Dorsolateral prefrontal cortex (tissue), 122 donors: ENCODE measurements at places on chromosomes 3 and 15. TPM values are rescaled to one million over a fixed set of nuclear protein-coding genes. Genes with fewer than 3 reads are reported as not detected.

DNA sequence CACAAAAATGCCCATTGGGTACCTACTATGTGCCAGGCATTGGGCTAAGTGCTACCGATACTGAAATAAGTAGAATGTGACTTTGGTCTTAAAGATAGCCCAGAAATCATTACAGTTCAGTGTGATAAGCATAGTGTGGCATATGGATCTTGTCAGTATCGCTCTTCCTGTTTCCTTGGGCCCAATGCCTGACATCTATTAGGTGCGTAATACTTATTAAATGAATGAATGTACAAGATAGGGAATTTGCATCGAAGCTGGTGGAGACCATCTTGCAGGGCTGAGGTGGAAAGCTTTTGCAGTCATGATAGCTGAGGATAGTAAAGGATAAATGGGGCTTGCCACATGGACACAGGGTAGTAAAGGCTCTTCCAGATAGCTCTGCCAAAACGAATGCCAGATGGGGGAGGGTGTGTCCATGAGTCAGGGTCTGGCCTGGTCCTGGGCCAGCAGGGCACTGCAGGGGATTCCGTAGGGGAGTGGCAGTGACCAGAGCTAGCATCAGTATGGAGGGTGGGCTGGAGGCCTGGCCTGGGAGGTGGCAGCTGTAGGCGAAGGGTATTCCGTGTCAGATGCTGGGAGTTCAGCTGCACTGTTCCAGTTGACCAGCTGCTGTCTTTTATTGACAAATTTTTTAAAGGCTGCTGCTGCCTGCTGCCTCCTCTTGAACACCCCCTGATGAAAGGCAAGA, 23.5 kb downstream of the TSEN2 start:
- no peak for DNase-seq

DNA sequence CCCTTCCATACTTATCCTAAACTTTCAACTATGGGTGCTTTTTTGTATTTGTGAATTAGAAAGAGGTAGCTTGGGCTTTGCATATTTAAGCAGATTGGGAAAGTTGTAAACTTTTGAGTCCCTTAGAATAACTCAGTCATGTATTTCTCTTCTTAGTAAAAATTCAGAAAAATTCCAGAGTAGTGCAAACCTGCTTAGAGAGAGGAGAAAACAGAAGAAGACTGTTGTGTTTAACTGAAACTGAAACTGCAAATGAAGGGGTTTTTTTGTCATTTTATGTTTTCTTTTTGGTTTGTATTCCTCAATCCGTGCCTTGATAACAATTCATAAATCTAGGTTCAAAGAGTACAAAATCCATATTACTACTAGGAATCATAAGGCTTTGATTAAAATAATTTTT, 31.3 kb downstream of the CD200 start:
- DNase-seq = no peak

- no peak for DNase-seq
Observed at GRCh38 chr15:63484433-63485186, 19.8 kb upstream of the USP3 start.

DNA sequence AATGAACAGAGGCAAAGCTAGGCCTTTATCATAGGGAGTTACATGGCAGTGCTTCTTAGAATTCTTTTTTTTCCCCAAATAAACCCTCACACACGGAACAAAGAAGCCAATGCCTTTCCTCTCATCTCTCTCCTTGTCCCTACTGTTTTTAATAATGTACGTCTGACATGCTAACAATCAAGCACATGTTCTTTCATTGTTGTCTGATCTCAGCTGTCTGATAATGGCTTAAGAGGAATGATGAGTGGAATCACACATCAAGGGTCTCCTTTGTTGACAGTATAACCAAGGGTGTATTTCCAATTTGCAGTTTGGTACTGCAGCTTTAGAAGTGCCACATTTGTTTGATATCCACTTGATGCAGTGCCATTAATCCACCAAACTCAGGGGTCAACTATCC, 34.8 kb upstream of the EPHA3 start:
- DNase-seq = no peak

DNA sequence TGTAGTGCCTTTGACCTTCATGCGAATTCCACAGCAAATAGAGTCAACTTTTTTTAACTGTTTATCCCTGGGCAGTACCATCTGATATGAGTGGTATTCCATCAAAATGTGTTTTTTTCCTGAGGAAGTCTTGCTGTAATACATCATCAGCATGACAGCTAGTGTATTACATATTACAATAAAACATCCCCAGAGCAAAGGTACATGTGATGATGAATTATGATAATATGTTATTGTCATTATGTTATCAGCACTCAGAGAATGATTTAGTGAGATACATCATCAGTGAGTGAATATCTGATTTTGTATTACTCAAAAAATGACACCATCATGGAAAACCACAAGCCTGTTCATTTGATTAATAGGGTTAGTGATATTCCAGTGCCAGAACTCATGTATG, 69.7 kb upstream of the ARL6 start:
- no peak for DNase-seq

GRCh38 chr3:21256932-21257331, 494.1 kb downstream of the ZNF385D start:
- no peak for DNase-seq

DNA sequence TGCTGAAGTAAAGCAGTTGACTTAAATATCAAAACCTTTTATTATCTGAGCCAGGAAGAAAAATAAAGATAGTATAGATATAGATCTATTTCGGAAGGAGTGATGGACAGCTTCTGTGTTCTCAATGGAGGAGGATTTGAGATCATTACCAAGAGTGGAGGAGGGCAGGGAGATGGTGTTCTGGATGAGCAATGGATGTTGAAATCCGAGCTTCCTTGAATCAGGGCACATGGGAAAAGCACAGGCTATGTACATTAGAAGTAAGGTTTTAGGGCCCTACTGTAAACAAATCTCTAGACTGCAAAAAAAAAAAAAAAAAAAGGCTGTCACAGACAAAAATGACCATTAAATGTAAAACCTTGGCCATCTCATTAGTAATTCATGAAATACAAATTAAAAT, 43.2 kb downstream of the GTPBP8 start:
- no peak for DNase-seq

- DNase-seq = no peak
Observed at GRCh38 chr15:93803421-93804152, 427.8 kb upstream of the MCTP2 start.

DNA sequence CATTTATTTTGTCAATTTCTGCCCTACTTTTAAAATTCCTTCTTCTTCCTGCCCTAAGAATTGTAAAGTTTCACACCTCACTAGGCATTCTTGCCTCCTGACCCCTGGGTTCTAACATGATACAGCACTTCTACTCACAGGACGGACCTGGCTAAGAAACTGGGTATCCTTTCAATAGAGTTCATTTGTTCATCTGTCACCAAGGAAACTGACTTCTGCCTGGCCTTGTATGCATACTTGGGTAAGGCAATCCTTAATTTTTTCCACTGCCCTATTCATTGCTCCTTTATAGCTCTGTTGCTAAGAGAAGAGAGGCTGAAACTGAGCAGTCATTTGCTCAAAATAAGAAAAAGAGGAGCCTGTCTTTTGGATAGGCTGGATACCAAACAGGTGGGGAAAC, 3.3 kb downstream of the RGMA start:
- no peak for DNase-seq

DNA sequence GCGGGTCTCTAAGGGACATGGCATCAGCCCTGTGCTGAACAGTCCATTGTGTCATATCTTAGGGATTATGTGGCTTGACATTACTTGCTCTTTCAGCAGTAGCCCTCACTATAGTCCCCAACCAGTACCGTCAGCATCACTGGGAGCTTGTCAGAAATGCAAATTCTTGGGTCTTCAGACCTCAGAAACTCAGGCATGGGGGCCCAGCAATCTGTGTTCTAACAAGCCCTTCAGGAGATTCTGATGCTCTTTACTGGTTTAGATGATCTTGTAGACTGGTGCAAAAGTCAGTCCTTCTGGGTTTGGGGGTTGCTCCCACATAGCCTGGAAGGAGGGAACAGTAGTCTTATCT, 39.0 kb upstream of the TRAK1 start:
- no peak for DNase-seq

- no peak for DNase-seq
Observed at GRCh38 chr15:47349179-47349578, 368.1 kb upstream of the SEMA6D start.

DNA sequence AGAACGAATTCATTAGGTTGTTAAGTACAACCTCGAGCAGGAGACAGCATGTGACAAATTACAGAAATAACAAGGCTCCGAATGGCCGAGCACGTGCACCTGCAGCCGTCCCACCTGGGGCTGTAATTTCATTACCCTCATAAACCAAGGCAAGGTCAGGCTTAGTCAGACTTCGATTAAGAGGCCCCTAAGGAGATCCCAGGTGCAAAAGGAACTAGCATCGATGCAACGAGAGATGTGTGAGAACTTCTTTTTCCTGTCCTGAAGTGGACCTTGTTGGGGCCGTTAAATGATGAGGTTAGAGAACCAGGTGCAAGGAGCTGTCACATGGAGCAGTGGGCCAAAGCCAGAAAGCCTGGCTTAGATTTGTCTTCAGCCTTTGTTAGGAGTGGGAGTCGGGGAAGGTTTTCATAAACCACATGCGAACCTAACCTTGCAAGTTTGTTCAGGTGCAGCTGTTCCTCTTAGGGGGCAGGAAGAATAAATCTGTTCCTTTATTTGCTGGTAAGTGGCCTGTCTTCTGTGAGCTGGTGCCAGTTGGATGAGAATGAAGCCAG, 559.9 kb upstream of the MCTP2 start:
- no peak for DNase-seq

- DNase-seq = peak; percentile 57
Observed at GRCh38 chr3:57952208-57952631, 56.0 kb upstream of the FLNB start.

DNA sequence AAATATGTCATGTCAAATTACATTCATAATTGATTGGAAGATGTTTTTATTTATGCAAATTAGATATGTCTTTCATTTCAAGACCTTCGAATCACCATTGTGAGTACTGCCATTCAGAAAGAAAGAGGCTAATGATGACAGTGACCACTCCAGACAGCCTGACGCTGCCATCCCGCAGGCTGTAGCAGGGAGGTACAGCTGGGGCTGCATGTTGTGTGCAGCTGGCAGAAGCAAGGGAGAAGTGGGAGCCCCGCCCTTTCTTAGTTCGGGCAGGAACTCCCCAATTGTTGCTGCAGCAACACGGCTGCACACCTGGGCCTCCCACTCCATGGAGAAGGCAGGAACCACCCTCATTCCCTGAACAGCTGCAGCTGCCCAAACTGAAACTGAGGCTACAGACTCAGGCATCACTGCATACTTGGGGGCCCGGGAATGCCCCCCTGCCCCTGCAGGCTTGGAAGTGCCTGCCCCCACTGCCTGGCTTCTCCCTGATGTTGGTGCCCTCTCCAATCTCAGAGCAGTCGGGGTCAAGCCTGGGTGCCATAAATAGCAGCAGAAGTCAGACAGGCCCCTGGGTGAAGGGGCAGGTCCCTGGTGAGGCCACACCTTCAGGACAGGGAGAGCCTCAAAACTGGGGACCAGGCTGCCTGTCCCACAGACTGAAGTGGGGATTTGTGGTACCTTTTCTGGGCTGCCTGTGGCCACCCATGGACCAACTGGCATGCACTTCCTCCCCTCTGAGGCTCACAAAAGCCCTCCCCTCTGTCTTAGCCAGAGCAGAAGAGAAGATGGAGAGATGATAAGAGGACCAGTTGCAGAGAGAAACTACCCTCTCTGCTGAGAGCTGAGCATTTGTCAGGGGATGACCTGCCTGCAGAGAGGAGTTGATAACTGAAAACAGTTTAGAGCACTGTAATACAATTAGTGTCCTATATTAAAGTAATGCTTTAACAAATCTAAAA, 964.6 kb downstream of the SI start:
- DNase-seq = no peak

- DNase-seq = no peak
Observed at GRCh38 chr15:49989498-49989897, 129.5 kb downstream of the ATP8B4 start.

GRCh38 chr3:156456771-156457224, 98.1 kb downstream of the SSR3 start:
- DNase-seq = no peak

DNA sequence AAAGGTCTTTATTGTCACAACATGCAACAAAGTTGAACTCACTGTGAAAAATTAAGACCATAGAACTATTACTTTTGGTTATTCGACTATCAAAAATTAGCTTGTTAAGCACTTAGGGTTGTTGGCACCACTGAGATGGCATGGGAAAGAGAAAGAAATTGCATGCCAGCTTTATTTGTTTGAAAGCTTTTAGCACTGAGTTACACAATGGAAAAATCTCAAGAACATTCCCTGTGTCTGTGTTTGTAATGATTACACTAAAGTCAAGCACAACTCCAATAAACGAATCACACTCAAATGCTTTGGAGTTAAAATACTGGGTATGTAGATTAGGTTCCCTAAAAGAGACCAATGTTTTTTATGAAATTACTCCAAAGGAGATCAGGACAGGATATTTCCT, 158.6 kb upstream of the COL8A1 start:
- DNase-seq = no peak

DNA sequence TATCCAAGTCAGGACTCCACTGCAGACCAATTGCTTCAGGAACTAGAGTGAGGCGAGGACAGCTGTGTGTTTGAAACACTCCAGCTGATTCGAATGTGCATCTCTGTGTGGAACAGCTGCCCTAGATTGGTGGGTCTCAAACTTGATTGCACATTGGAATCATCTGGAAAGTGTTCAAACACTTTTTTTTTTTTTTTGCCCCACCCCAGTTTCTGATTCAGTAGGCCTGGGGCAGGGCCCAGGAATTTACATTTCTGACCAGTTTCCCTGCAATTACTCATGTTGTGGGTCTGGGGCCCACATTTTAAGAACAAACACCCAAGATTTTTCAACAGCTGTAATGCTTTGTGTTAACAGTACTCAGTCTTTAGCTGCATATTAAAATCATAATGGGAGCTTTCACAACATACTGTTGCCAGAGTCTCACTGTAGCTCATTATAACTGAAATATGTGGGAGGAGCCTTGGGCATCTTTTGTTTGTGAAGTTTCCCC, 156.6 kb downstream of the NR1D2 start:
- no peak for DNase-seq

GRCh38 chr3:160886421-160886820, 130.4 kb downstream of the PPM1L start:
- no peak for DNase-seq

DNA sequence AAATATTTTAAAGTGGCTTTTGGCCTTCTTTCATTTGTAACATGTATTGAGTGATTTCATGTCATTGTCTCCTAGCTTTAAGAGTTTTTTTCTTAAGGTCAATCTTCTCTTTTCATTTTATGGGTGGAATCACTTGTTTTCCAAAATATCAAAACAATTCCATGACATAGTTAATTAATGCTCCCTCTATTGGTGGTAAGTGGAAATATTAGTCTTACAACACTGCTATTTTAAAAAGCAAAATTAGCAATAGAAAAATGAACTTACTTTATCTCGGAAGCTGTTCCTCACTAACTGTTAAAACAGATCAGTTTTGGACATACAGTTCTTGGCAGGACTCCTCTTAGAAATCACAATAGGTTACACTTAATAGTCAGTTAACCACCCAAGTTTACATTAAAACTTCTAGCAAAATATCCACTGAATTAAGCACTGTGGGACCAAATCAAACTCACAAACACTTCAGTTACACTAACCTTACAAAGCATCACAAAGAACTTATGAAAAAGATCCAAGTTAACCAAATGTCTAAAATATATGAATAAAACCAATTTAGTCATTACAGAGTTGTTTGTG, 42.4 kb downstream of the TIGIT start:
- DNase-seq = no peak

- DNase-seq = no peak
Observed at GRCh38 chr3:71530903-71531530, 52.5 kb downstream of the FOXP1 start.

CRYGS gene
- 5.4 TPM for total RNA-seq

SV2B gene
- total RNA-seq = 235 TPM

AP3S2 gene
- 59.6 TPM for total RNA-seq

NRROS gene
- total RNA-seq = 2.1 TPM

CALML4 gene
- total RNA-seq = 6.2 TPM

ECE2 gene
- 34.7 TPM for total RNA-seq

RPL29 gene
- 320 TPM for total RNA-seq

C3orf20 gene
- total RNA-seq = 1.2 TPM
